ENCODE measurements at places on chromosomes 5 and 9.

DNA sequence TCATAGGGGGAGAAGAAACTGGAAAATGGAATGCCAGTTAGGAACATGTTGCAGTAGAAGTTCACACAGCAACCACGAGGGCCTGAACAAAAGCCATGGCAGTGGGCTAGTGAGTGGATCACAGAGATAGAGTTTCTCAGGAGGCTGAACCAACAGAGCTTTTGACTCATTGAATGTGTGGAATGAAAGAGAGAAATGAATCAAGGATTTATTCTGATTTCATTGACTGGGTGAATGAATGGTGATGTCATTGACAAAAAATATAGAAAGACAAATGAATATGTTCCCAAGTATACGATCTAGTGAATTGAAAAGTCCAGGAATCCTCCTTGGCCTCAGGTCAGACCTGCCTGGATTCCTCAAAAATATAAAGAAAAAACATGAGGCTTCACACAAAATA lies 99.2 kb downstream of the ZNF462 start:
- peak; percentile 25 for DNase-seq

DNA sequence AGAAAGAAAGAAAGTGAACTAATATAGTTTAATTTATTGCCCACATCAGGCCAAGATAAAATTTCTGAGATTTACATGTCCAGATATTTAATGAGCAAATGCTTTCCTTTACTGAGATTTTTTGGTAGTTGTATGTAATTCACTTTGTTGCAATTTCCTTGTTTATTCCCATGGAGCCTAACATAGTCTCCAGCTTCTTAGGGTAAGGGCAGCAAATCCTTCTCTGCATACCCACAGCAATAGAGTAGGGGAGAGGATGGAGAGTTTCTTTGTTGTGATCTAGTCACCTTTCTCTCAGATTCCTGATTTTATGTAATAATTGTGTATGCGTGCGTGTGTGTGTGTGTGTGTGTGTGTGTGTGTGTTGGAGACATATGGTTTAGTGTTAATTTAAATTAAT lies 51.6 kb upstream of the DPYSL3 start:
- no peak for DNase-seq

- DNase-seq = no peak
Measured at GRCh38 chr5:109931049-109931780, 241.5 kb downstream of the MAN2A1 start.

- no peak for DNase-seq
Measured at GRCh38 chr9:121169094-121169601, 32.5 kb downstream of the RAB14 start.

DNA sequence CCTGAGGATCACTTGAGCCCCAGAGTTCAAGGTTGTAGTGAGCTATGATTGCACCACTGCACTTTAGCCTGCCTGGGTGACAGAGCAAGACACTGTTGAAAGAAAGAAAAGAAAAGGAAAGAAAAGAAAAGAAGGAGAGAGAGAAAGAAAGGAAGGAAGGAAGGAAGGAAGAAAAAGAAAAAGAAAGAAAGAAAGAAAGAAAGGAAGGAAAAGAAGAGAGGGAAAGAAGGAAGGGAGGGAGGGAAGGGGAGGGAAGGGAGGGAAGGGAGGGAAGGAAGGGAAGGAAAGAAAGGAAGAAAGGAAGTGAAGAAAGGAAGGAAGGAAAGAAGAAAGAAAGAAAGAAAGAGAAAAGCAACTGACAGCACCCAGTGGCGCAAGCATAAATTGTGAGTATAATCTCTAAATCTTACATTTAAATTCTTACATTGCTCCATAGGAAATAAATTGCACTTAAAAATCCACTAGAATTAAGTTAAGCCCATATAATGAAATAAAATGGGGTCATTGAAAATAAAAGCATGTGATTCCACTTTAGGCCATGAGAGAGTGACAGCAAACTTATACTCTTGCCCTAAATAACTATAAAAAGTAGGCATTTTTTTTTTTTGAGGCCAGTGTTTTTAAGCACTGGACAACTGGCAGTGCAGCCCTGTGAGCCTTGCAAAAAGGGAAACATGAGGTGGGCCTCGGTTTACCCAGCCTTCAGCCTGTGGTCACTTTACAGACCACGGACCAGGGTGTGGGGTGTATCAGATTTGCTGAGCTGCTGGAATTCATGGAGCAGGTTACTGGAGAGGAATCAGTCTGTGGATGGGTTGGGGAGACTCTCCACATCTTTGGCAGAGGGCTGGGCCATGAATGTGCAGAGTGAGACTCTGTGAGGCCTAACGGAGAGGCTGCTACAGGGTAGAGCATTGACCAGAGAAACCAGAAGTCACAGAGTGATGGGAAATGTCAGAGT lies 175.5 kb downstream of the TTLL11 start:
- no peak for DNase-seq

DNA sequence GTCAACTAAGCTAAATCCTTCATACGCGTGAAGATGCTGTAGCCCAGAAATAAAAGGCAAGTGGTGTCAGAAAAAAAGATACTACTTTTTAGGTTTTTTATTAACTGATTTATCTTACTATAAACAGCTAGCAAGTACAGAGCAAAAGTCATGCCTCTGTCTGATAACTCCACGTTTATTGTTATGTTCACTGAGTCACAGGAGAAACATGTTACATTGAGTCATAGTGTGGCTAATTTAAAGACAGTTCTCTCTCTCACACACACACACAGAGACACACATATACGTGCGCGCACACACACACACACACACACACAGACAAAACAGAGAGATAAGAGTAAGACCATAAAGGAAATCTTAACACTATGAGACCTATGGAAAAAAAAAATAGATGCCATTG lies 770.0 kb upstream of the CDH10 start:
- DNase-seq = peak; percentile 20

GRCh38 chr5:107296572-107296971 lies 374.2 kb downstream of the EFNA5 start:
- DNase-seq = no peak

GRCh38 chr5:15797116-15797515 lies 297.1 kb downstream of the FBXL7 start:
- DNase-seq = no peak

GRCh38 chr5:6328173-6328572 lies 50.2 kb downstream of the MED10 start:
- DNase-seq = peak; percentile 31

- DNase-seq = peak; percentile 40
Measured at GRCh38 chr9:5629312-5630080, 589 bp downstream of the RIC1 start.

DNA sequence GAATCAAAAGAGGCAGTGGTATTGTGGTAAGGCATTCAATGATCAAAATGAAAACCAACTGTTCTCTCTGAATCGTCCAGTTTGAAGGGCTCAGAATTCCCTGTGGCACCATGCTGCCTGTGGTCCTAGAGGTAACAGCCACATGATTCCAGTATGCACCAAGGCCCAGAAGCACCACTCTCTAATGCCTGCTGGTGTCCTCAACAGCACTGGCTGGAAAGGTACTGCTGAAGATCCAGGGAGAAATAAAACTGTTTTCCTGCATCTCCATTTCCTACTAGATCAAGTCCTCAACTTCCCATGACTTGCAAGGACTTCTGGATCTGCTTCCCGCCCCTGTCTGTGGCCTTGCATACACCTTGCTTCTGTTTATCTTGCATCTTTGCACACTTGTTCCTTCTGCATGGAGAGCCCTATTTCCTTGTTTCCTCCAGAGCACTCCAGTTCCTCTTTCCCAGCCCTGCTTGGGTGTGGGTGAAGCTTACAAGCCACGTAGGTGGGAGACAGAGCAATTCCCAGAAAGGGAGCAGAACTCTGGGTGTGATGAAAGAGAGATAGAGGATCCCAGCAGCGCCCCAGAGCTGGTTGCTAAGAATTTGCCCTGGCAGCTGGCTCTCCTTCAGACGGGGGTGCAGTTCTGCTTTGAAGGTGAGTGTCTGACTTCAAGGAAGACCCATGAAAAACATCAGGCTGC lies 41.0 kb upstream of the EQTN start:
- no peak for DNase-seq

GRCh38 chr5:158940977-158941376 lies 158.7 kb downstream of the EBF1 start:
- no peak for DNase-seq

DNA sequence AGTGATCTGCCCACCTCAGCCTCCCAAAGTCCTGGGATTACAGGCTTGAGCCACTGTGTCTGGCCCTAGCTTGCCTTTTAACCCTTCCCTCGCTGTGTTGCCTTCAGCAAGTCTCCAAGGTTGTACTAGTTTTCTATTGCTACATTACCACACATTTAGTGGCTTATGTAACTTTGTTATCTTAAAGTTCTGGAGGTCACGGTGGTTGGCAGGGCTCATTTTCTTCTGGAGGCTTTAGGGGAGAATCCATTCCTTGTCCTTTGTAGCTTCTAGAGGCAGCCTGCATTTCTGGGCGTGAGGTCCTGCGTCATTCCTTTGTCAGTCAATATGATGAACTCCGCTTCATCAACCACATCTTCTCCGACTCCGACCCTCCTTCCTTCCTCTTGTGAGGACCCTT lies 2.9 kb upstream of the PRRC2B start:
- DNase-seq = no peak

DNA sequence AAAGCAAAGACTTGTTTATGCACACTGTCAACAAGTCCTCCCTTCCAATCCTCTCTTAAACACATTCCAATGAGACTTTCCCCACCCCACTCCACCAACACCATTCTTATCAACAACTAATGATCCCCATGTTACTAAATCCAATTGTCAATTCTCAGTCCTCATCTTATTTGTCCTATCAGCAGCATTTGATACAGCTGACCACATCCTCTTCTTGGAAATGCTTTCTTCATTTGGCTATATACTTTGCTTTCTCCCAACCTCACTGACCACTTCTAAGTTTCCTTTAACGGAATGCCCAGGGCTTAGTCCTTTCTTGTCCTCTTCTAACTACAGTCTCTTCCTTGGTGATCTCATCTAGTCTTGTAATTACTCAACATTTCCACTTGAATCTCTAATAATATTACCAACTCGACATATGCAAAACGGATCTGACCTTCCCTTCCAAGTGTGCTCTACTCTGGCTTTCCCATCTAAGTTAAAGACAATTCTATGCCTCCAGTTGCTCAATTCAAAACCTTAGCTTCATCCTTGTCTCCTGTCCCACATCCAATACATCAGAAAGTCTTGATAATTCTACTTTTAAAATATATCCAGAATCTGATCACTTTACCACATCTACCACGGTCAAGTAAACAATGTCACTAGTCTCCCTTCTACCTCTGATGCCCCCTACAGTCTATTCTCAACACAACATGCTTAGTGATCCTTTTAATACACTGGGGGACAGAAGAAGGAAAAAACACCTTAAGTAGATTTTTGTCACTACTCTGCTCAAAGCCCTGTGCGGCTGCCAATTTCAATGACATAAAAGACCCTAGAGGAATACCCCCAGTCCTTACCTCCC lies 25.5 kb downstream of the AGTPBP1 start:
- no peak for DNase-seq

DNA sequence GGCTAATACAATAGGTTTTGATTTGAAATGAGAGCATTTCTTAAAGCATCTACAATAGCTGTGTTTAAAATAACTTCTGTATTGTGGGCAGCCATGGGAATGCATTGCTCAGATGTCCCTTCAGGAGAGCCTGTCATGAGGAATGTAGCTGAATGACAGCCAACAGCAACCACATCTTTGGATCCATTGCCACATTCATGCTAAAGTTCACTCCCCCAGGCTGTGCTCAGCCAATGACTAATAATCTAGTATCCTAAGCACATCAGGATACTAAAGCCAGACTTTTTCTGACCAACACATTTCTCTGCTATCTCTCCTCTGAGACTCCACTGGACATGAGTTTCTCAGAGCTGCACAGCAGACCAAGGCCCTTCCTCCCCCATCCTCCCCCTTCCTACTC lies 45.5 kb downstream of the HTR1A start:
- peak; percentile 35 for DNase-seq

- no peak for DNase-seq
Measured at GRCh38 chr9:92275541-92275940, 18.0 kb downstream of the IARS1 start.

DNA sequence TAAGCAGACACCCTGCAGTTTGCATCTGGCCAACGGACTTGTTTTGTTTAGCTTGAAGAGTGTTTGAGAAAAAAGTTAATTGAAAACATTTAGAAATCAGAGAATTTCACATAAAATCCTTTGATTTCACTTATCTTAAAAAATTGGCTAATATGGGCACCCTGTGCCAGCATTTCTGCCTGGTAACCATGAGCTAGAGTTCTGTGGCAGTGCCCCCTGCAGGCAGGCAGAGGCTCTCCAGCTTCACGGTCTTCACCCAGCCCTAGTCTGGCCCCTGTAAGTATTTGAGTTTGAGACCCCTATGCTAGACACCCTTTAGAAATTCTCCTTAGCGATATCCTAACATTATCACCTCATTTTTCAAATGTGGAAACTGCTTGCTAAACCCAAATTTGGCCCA lies 18.8 kb upstream of the FANCC start:
- DNase-seq = no peak

- DNase-seq = no peak
Measured at GRCh38 chr9:138042640-138043039, 165.1 kb downstream of the CACNA1B start.

GRCh38 chr9:129240581-129241211 lies 62.6 kb upstream of the IER5L start:
- no peak for DNase-seq

DNA sequence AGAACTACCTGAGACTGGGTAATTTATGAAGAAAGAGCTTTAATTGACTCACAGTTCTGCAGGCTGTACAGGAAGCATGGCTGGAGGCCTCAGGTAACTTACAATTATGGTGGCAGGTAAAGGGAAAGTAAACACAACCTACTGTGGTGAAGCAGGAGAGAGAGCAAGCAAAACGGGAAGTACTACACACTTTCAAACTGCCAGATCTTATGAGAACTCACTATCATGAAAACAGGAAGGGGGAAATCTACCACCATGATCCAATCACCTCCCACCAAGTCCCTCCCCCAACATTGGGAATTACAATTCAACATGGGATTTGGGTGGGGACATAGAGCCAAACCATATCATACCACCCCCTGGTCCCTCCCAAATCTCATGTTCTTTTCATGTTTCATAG lies 58.7 kb upstream of the GPR151 start:
- DNase-seq = no peak

DNA sequence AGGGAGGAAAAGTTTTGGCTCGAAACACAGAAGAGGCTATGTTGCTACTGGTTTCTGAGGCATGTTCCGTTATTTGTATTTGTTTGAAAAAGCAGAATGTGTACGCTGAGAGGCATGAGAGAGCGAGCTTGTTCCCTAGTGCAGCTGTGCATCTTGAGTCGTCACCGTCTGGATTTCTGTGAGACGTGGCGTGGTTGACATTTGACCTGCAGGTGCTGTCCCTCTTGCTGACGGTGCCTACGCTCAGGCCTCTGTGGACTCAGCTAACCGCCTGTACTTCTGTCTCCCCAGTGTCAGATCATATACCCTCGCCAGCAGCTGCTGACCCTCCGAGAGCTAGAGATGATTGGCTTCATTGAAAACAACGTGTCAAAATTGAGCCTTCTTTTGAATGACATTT lies 21.5 kb downstream of the TRIP13 start:
- no peak for DNase-seq

- no peak for DNase-seq
Measured at GRCh38 chr5:55925181-55925580, 69.6 kb downstream of the IL6ST start.
